ENCODE measurements at places on chromosomes 5 and 9.

DNA sequence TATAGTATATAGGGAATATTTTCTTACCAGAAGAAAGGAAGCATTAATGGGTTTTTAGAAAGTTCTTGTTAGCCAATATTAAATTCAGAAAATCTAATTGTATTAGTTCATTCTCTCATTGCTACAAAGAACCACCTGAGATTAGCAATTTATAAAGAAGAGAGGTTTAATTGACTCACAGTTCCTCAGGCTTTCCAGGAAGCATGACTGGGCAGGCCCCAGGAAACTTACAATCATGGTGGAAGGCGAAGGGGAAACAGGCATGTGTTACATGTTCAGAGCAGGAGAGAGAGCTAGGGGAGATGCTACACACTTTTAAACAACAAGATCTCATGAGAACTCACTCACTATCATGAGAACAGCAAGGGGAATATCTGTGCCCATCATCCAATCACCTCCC, 304.0 kb upstream of the CDH12 start:
- no peak for DNase-seq

- DNase-seq, result no peak
Measured at GRCh38 chr5:42960506-42960905, 79.6 kb downstream of the ANXA2R start.

DNA sequence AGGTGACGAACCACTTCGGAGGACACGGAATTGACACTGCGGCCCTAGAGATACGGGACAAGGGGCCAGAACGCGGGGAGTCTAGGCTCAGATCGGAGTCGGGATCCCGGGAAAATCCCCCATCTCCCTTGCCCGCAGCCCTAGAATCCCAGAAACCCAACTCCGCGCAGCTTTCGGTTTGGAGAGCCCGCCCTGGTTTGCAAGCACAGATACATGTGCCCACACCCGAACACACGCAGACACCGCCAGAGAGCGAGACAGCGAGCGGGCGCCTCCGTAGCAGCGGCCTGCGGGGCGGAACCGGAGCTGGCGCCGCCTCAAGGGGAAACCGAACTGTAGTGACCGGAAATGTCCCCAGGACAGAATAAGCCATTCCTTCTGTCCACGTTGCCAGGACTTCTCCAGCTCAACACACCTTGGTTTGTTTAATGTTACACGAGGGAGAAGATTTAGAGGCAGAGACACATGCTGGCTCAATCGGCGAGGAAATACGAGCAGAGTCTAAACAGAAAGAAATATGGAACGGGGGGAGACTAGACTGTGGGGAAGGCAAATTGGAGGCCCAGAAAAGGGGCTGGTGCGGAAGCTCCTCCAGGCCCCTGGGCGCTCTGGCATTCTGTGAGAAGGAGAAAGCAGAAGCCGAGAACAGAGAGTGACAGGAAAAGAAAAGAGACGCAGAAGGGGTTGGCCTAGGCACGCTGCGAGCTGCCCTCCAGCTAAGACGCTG, 2.9 kb upstream of the PAX5 start:
- no peak for DNase-seq

DNA sequence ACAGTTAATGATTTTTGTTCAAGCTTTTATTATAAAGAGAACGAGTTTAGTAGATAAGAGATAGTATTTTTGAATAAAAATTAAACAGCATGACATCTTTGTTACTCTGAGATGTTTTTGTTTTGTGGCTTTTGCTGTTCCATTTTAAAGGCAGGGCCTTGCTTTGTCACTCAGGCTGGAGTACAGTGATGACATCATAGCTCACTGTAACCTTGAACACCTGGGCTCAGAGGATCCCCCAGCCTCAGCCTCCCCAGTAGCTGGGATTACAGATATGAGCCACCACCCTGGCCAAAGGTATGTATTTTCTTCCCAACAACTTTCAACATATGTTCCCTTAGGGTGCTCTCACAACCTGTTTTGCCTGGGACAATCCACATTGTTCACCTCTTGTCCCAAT, 730.9 kb upstream of the RGMB start:
- no peak for DNase-seq

GRCh38 chr9:69171049-69171448, 3.0 kb upstream of the TJP2 start:
- DNase-seq, result no peak

DNA sequence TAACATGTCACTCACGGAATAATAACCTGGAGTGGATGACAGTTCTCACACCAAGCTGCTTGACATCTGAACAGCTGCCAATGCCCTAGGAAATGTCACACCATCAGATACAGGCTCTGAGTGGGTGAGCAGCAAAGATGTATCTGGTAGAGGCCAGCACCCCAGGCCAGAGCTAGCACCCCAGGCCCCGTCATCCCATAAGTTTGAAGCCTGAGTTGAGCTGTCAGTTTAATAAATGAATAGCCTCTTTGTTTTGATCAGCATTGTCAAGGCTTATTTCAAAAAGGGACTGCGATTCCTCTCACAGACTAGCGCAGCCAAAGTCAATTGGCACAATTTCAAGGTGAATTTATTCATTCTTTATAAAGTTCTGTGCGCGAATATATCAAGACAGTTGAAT, 1327.1 kb downstream of the MAT2B start:
- no peak for DNase-seq

- DNase-seq, result no peak
Measured at GRCh38 chr5:116730706-116731105, 156.1 kb upstream of the SEMA6A start.

- no peak for DNase-seq
Measured at GRCh38 chr5:179271428-179271734, 73.9 kb downstream of the ADAMTS2 start.

DNA sequence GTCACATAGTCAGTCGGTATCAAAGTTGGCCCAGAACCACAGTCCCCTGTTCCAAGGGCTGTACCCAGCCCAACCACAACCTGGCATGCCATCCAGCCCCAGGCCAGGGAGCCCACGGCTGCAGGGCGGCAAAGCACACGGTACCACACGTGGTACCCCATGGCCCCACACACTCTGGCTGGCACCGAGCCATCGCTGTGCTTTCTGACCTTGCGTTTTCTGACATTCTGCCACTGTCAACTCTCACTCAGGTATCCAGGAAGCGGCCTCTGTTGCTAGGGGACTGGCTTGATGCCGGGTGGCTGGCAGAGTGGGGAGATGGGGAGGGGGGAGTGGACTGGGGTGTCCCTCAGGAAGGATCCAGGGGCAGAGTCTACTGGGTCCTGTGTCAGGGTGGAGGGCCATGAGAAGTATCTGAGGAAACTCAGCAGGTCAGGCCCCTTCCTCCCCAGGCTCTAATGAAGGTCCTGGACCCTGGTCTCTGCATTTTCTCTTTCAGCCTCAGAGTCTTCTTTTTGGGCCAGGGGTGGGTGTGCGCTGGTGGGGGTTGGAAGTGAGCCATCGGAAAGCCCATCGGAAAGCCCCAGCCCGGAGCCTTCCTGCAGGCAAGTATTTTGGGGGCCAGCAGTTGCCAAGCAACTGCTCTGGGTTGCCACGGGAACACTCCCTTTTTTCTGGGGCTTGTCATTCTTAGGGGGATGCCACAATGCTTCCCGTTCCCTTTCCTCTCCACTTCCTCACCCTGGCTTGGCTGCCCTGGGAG, 21.0 kb upstream of the RALGDS start:
- peak; percentile 53 for DNase-seq

DNA sequence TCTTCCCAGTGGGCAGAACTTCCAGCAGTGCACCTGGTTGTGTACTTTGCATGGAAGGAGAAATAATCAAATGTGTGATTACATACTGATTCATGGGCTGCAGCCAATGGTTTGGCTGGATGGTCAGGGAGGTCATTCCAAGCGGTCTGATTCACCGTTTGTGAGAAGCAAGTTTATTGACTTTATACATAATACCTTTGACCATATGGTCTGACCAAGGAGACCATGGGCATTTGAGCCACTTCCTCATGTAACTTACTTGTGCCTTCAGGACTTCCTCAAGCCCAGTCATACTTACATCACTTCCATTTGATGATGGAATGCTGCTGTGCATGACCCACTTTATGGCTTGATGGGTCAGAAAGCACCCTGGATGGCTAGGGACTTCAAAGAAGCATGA, 41.1 kb downstream of the DAP start:
- DNase-seq, result no peak

GRCh38 chr5:143133721-143134120, 269.8 kb downstream of the NR3C1 start:
- DNase-seq, result no peak

DNA sequence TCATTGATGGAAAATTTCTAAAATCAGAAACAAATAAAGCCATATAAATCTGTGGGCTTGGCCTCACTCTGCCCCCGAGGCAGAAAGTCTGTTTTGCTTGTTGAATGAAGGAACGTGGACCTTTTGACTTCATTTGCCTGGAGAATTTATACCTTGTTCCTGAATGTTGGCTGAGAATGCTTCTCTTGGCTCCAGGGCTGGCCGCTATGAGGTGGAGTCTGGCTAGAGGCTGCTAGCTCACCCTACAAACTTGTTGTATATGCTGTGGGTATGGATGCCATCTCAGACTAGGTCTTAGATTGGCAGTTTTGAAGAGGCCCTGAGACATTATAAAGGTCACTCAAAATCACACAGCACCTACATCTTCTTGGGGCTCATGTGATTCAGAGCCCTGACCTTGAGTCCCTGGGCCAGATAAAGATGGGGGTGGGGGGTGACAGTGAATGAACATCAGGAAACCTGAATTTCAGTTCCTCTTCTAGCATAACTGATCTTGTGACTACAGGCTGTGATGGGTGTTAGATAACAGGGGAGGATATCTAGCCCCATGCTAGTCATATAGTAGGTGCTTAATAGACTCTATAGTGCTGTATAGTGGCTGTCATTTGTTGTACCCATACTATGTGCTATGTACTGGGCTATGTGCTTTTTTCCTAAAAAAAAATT, 2.8 kb downstream of the GM2A start:
- no peak for DNase-seq

GRCh38 chr9:135946392-135946994, 14.7 kb downstream of the UBAC1 start:
- DNase-seq, result no peak

GRCh38 chr5:126911986-126912385, 118.4 kb downstream of the MARCHF3 start:
- no peak for DNase-seq

- no peak for DNase-seq
Measured at GRCh38 chr9:130214776-130215340, 42.7 kb downstream of the NCS1 start.

GRCh38 chr9:5787220-5787619, 45.7 kb downstream of the ERMP1 start:
- DNase-seq, result no peak

DNA sequence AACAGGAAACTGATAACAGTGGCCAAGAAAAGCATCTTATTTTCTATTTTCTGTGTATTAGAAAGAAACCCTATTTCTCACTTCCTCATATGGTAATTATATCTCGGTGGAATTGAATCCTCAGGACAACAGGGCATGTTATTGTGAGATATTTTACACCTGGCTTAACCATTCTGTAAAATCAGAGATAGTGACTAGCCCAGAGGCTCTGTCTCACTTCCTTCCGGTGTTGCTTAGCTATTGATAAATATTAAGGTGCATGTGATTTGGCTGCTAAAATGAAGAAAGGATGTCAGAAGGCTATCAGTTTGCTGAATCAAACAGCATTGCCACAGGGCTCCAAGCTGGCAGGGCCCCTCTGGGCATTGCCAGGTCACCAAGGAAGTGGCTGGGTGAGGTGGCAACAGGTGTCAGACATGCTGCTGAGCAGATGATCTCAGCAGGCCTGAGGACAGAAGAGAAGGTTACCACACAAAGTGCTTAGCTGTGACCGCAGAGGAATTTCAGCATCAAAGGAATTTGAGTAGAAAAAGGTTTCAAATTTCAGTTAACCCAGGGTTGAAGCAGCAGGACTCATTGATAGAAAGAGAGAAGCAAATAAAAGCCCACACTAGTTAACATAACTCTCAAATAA, 330.7 kb downstream of the PDE4D start:
- peak; percentile 3 for DNase-seq

GRCh38 chr5:102628441-102629175, 126.5 kb upstream of the PAM start:
- no peak for DNase-seq

DNA sequence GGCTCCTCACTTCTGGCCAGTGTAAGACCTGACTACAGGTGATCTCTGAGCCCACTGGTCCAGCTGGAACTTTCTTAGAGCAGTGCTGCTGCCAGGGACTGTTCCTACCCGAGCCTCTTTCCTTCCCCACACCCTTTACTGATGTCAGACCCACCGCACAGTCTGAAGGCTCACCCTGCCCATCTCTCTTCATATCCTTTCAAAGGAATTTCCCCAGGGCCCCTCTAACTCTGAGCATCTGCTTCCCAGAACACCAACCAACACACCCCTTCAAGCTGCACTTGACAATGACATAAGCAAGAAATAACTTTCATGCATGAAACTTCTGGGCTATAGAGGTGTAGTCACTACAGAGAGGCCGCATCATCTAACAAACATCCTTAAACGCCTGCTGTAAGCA, 119.6 kb downstream of the GABBR2 start:
- no peak for DNase-seq

DNA sequence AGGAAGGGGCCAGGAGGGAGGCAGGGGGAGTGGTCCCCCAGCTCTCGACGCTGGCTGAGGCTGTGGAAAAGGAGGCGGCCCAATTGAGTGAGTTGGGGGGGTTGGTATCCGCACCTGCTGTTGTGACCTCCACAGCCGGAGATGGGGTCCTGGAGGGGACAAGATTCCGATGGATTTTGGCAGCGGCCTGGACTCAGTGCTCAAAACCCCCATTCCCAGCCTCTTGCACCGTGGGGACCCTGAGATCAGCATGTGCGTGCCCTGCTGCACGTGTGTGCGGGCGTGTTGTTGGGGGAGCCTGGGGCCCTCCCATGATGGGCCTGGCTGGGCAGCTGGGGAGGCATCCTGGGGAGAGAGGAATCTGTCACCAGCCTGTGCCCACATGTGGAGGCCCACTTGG, 15.0 kb downstream of the CNTFR start:
- no peak for DNase-seq

- no peak for DNase-seq
Measured at GRCh38 chr9:133694686-133695085, 43.5 kb downstream of the SARDH start.

DNA sequence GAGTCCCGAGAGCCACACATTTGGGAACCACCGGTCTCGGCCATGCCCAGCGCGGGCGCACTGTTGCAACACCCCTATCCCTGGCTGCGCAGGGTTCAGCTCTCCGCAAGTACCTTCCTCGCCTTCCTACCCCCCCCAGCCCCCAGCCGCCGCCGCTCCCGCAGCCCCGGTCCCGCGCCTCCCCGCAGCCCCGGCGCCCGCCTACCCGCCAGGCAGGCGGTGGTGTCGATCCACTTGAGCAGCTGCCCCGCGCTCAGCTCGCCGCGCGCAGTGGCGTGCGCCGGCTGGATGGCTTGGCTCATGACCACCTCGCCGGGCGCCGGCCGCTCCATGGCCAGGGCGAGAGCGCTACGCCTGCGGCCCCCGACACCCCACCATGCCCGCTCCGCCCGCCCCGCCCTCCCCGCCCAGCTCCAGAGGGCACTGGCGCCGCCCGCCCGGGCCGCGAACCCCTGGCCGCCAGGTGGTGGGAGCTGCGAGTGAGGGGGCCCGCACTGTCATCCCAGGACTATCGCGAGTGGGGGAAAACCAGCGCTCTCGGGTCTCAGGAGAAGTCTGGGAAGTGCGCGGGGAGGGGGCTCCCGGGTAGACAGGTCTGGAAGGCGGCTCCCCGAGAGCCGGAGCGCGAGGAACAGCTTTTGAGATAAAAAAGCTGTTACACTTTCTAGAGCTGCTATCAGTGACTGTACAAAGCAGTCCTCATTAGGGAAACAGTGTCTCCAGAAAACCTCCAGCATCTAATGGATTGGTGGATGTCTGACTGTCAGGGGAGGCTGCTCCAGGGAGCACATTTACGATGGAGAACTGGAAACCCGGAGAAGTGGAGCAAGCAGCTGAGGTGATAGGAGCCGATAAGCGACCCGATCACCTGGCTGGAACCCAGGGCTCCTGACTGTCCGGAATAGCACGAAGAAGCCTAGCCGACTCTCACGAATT, at the start of gene ACOT12:
Gene ACOT12 (minus strand): TSS at position 352 of the 936 bp plus-strand sequence. CDS start 20 bp downstream, at position 332.
- DNase-seq, result no peak
